Skeletal muscle cell (primary cell): ENCODE measurements at places on chromosomes 4 and X.
A peak's percentile ranks its signal among the peaks of the same experiment; 100 is the strongest.

GRCh38 chrX:118506805-118507480 is 11.3 kb downstream of the DOCK11 start:
- DNase-seq, result no peak

DNA sequence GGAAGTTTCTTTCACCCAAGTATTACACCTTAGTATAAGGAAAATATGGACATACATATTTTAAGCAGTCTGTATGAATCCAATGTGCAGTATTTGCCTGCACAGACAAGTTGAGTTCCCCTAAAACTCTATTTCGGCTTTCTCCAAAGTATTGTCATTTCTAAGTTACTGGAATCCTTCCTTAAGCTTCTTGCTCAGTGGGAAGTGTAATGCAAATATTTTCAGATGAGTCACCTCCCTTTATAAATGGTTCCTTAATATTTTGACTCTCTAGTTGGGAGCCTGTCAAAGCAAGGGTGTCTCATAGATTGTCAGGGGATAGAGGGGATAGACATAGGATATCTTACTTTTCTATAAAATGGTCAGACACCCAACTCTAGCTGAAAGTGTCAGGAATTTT is 178.6 kb downstream of the NAA11 start:
- DNase-seq, result no peak

DNA sequence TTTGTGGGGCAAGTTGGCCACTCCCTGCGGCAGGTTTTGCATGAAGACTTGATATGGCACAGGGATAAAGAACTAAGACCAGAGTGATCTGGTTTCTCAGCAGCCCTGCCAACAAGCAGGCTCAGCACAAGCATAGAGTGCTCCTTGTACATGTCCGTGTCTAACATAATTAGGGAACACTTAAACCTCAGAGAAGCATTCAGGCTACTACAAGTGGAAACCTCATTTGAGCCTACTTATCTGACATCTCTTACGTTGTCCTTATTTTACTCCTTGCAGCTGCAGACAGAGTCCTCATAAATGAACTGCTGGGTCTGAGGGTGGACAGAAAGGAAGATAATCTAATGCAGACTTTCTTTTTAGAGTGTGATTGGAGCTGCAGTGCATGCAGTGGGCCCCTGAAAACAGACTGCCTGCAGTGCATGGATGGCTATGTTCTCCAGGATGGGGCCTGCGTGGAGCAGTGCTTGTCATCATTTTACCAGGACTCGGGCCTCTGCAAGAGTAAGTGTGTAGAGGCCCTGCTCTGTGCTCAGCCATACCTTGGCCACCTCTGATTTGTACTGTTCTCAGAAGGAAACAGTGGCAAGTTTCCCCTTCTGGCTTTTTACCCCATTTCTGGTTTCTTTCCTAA is 179.1 kb upstream of the ANXA3 start:
- no peak for DNase-seq

DNA sequence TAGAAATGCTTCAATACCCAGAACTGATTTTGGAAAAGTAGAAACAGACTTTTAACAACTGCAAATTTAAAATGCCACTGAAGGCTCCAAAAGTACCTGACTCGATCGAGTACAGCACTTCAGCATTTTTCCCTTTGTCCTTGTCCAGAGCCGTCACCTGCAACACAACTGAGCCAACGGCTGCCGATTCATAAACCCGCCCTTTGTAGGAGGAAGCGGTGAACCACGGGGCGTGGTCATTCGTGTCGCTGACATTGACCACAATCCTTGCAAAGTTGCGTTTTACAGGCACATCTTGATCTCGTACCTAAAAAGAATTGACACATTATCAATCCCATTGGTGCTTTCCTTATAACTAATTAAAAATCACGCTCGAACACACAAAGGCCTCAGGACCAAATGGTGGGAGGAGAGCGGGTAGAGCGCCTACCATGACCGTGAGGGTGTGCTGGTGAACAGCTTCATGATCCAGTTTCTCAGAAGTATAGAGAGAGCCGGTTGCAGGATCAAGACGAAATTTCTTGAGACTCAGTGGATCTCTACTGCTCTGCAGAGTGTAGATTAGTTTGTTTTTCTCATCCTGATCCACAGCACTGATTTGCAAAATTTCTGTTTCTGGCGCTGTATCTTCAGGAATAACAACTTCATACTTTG is 72.8 kb upstream of the MTNR1A start:
- no peak for DNase-seq

DNA sequence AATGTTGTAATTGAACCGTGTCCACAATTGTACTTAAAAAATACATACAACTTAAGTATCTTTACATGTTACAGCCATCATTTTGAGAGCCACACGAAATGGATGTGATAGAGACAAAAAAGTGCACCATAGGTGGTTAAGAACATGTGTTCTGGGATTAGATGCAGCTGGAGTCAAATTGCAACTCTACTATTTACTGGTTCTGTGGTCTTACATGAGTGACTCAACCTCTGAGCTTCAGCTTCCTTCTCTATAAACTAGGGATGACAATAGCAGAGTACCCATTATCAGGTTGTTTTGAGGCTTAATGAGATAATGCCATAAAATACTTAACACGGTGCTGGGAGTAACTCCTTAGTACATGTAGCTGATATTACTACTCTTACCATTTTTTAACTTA is 130.4 kb downstream of the IDS start:
- DNase-seq, result peak; percentile 27

DNA sequence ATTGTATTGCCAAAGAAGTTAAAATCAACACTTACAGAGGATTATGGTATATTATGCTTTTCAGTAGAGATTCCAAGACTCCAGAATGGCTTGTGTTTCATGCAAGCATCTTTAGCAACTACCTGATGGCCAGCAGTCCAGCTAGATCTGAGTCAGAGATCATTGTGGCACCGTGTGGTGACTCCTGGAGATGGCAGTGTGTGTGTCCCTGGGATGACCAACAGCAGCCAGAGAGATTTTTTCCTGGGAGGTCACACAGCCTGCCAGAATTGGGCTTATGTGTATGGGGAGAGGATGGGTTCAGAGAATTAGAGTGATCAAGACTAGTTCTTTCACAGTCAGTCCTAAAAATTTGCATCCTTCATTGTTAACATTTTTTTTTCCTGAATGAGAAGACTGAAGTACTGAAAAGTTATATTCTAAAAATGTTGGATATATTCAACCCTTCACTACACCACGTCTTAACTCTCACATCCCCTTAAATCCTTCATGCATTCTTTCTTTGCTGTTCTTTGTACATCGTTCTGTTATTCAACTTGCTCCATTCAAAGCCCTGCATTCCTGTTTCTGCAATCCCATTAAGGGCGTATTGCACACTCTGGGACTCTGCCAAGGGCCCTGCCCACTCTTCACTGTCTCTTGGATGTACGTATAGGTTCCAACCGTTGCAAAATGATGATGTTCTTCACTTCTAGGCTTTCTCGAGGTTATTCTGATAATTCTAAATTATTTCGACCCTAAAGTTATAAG is 12.4 kb downstream of the TENM3 start:
- no peak for DNase-seq

DNA sequence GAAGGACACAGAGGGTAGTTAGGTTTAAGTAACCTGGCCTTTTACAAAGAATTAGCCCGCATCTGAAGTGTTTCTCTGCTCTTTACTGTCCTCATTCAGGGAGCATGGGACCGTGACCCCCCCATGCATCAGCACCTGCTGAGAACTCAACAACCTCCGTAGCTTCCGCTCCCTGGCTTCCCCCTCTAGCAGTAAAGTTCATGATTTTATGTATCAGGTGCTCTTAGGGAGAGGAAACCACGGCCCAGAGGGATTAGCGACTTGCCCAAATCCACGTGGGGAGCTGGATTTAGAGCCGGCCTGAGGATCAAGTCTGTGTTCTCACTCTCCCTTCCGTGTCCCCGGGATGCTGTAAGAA is 284.6 kb upstream of the GATB start:
- no peak for DNase-seq

DNA sequence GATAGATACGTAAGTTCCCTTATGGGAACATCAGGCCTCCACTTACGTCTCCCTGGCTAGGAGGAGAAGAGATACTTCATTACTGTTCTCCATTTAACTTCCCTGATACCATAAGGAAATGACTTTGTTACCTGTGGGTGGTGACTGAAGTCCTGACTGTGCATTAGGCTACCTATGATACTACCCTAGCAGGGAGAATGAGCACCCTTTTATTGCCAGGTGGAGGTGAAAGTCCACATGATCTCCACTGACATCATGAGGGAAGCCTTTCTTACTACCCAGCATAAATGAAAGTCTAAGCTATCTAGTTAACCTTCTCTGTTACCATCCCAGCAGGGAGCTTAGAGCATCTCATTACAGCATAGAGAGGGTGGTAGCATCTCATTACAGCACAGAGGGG is 24.4 kb upstream of the LAMTOR3 start:
- no peak for DNase-seq

- no peak for DNase-seq
These were observed 6.3 kb downstream of the ALG13 start for GRCh38 chrX:111687305-111687704.

DNA sequence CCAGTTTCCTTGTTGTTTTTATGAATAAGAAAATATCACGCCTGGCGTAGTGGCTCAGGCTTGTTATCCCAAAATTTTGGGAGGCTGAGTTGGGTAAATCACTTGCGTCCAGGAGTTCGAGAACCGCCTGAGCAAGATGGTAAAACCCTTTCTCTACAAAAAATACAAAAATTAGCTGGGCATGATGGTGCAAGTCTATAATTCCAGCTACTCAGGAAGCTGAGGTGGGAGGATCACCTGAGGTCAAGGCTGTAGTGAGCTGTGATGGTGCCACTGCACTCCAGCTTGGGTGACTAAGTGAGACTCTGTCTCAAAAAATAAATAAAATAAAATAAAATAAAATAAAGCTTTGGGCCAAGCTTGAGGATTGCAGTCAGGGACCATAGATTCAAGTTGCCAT is 827.2 kb downstream of the FSTL5 start:
- DNase-seq, result no peak

- DNase-seq, result no peak
These were observed at the start of gene CCDC158 for GRCh38 chr4:76420762-76421581. CCDC158 (minus strand) TSS chr4:76421141; CDS start chr4:76403207, 17,934 bp downstream.

- DNase-seq, result peak; percentile 49
These were observed 4.1 kb upstream of the UGT2B7 start for GRCh38 chr4:69092190-69092589.

DNA sequence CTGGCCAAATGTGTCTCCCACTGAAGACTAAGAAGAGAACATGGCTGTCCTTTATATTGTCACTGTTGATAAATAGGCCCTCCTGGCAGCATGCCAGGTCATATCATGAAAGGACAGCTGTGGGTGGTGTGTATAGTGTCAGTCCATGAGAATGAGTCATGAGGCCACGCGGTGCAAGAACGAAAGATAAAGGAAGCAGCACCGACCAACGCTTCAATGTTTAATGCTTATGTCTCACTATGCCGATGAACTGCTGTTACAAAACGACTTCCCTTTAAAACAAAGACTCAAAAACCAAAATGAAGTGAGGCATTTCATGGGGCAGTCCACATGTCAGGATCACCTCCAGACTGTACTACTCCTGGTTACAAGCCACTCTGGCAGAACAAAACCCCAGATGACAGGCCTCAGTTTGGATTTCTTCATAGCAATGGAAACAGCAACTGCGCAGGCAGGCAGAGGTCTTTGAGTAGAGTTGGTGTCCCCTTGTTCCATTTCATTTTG is 5.2 kb upstream of the TCEANC start:
- peak; percentile 48 for DNase-seq

DNA sequence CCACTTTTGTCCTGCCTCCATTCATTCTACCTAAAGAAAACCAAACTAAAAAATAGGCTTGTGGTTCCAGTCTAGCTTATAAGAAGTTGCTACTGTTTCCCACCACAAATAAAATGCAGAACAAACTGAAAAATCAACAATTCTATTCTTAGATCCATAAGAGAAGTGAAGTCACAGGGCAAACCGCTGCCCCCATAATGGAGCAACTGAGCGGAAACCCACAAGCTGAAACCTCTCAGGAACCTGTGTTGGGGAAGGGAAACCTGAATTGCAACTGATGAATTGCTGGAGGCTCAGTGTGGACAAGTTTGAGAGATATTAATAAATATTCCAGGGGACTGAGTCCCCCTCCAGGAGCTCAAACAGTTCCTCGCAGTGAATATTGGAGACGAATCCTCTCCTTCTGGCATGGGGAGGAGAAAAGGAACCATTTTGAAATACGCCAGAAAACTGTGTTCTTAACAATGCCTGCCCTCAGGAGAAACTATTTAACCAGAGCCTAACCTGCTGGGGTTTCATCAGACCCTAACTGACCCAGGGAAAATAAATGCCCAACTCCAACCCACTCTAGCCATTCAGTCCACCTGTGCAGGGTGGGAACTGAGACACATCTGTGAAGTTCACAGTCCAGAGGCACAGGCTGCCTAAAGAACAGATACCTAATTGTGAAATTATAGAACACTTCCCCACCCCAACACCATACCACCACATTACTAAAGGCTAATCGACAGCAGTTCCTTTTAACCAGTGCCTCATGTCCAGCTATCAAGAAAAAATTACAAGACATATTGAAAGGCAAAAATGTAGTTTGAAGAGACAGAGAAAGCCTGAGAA is 22.8 kb upstream of the SH3RF1 start:
- DNase-seq, result no peak

DNA sequence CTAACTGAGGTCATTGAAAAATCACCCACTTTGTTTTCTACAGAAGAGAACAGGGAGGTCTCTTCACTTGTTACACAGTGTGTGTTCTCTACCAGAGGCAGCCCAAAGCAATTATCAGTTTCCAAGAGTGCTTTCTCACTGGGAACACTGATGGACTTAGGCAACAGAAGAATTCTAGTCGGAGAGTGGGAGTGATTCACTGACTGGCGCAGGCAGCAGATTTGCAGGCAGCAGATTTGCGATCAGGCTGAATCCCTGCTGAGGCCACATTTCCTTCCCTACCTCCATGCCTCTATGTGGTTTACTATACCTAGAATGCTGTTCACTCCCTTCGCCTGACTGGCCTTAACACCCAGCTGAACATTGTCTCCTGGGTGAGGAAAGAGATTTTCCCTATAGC is 6.6 kb downstream of the OCIAD2 start:
- DNase-seq, result peak; percentile 60

DNA sequence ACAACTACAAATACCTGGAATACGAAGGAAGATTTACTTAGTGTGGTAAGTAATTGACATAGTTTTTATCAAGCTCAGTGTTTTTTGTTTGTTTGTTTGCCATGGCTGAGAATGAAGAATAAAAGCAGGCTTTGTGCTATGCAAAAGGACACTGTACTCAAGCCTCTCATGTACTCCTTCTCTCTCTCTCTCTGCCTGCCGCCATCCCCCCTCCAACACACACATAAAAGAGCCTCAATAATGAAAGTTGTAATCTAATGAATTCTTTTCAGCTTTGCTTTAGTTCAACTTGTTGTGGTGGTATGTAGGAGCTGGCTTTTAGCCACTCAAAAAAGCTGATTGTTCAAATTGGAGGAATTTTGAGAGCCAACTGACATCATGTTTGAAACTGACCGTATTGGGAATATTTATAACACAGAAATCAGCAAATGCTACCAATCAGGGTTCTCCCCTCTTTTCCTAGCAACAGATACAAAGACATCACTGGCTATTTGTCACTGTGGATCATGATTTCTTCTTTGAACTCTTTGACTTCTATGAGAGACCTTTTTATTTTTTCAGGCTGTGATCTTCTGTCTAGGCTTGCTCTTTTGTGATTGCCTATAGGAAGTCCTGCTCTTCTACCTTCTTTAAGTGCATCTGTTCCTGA is 1148.8 kb downstream of the RAPGEF2 start:
- DNase-seq, result no peak

- peak; percentile 16 for DNase-seq
These were observed 147.7 kb downstream of the RBM46 start for GRCh38 chr4:154928640-154929257.
